ENCODE measurements at places on chromosomes 6 and 20. TPM values are rescaled to one million over a fixed set of nuclear protein-coding genes. Genes with fewer than 3 reads are reported as not detected.

The DNMT3B gene
- 18.2 TPM for total RNA-seq

The SLC22A3 gene
- total RNA-seq, result 0.87 TPM

The HLA-DQA1 gene
- total RNA-seq, result not detected

The FAM217A gene
- total RNA-seq, result not detected

The OR12D3 gene
- not detected for total RNA-seq

The PSORS1C1 gene
- total RNA-seq, result not detected

The ENPP3 gene
- total RNA-seq, result 0.82 TPM

The SEMG1 gene
- total RNA-seq, result not detected

The C6orf52 gene
- total RNA-seq, result 3.7 TPM

The CD24 gene
- 1,512 TPM for total RNA-seq

The APCDD1L gene
- total RNA-seq, result 0.53 TPM

The SRMS gene
- total RNA-seq, result not detected

The BHLHE23 gene
- total RNA-seq, result not detected

The RAB5IF gene
- total RNA-seq, result 122 TPM

The UST gene
- 9.7 TPM for total RNA-seq

The SPTLC3 gene
- 10.6 TPM for total RNA-seq

The RSPO4 gene
- total RNA-seq, result 2.4 TPM

The NCOA7 gene
- 54.0 TPM for total RNA-seq

The WFDC10B gene
- total RNA-seq, result not detected

The SPEF1 gene
- total RNA-seq, result 0.55 TPM

The SAMD10 gene
- 16.9 TPM for total RNA-seq

The SPAG4 gene
- total RNA-seq, result 2.4 TPM

The RFX6 gene
- total RNA-seq, result 23.9 TPM

The NRSN1 gene
- total RNA-seq, result 0.17 TPM

The TSHZ2 gene
- 45.5 TPM for total RNA-seq

The MRPS26 gene
- total RNA-seq, result 67.3 TPM

The ALDH5A1 gene
- 14.7 TPM for total RNA-seq

The KCNQ2 gene
- total RNA-seq, result 47.3 TPM

The AHCY gene
- total RNA-seq, result 242 TPM

The RSPO3 gene
- 32.3 TPM for total RNA-seq

The ZC3H12D gene
- total RNA-seq, result 0.58 TPM

The FAM184A gene
- total RNA-seq, result 3.4 TPM

The PGM3 gene
- 72.7 TPM for total RNA-seq

The BMP5 gene
- total RNA-seq, result 5.6 TPM

The CD93 gene
- 0.05 TPM for total RNA-seq

The EFCAB8 gene
- total RNA-seq, result 0.07 TPM

The ZNF391 gene
- total RNA-seq, result 8.4 TPM
